ENCODE measurements at places on chromosomes 5 and 9.

GRCh38 chr5:23027331-23027730 is 174.2 kb upstream of the CDH12 start:
- no peak for DNase-seq

- no peak for DNase-seq
These were observed 997 bp upstream of the CHD1 start for GRCh38 chr5:98929710-98930298.

GRCh38 chr5:95631255-95631958 is 11.5 kb downstream of the GPR150 start:
- no peak for DNase-seq

DNA sequence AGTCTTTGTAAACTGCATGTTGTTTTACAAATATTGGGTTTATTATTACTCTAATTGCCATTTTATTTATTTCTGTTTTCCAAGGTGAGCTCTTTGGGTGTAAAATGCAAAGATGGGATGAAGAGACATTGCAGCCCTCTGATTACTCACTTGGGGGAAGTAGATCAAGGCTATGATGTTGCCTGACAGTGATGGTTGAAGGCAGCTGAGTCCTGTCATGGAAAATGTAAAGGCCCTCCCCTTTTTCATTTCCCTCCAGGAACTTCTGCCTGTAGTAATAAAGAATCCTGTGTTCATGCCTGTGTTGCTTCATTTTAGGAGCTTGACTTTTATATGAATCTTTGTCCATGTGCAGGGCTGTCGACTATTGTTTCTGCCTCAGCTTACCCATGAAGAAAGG is 605.4 kb upstream of the CLINT1 start:
- no peak for DNase-seq

DNA sequence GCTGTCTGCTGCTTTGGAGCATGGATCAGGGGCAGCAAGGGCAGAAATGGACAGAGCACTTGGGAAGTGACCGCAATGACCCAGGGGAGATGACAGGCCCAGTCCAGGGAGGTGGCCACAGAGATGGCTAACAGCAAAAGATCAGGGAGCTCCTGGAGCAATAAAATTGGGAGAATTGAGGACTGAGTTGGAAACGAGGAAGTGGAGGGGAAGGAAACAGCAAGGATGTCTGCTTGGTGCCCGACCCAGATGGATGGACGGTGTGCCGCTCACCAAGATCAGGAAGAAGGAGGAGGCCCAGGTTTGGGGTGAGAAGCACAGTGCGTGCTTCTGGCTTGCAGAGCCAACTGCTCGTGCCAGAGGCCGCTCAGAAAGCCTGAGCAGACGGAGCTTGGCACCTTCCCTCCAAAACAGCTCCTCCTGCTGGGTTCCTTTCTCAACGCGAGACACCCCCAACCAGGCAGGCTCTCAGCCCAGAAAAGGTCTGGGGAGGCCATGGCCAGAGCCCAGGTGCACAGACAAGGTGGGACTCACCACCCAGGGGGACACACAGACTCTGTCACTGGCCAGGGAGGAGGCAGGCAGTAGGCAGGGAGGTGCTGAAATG is 1.7 kb upstream of the SLC34A1 start:
- DNase-seq, result no peak

- no peak for DNase-seq
These were observed 207.6 kb upstream of the CDKN2B start for GRCh38 chr9:22216730-22217172.

GRCh38 chr9:133999851-134000265 is 7.7 kb upstream of the VAV2 start:
- no peak for DNase-seq

DNA sequence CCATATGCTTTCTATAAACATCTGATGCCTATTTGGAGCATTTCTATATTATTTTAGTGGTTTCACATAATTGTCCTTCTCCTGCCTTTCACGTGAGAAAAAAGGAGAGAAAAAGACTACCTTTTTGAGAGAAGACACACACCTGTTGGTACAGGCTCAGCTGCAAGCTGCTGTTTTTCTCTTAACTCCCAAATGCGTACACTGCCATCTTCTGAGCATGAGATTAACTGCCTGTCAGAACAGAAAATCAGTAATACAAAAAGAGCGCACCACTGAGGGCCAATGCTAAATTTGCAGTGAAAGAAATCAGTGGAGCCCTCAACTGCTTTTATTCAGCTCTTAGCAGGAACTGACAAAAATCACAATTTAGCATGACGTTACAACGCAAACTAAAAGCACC is 54.9 kb downstream of the WDR41 start:
- DNase-seq, result no peak

DNA sequence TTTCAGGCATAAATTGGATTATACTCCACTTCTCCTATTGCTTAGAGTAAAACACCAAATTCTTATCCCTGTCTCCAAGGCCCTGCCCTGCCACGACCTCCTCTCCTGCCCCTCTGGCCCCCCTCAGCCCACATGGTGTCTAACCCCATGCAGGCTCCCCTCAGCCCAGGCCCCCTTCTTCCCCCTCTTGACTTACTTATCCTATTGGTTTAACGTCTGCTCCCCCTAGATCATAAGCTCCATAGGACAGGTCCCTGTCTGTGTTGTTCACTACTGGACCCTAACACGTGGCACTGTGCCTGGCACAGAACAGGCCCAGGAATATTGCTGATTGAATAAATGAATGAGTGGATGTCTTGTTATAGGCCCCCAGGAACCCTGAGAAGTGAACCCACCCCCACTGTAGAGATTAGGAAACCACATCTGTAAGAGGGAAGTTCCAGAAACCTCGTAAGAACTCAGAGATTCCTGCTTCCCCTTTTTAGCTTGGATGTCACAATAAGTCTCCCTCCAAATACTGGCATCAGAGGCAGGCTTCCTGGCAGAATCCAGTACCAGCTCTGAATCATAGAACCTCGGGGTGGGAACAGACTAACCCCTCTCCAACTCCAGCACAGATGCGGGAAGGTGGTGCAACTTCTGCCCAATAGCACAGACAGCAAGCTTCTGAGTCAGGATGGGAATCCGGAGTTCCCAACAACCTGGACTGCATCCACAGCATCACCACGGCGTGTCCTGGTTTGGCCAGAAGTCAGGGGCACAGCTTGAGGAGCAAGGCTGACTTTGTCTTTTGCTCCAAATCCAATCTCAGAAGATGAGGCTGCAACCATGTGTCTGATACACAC is 31.5 kb downstream of the HRH2 start:
- DNase-seq, result no peak

- DNase-seq, result no peak
These were observed 53.6 kb downstream of the ASS1 start for GRCh38 chr9:130498298-130498917.

DNA sequence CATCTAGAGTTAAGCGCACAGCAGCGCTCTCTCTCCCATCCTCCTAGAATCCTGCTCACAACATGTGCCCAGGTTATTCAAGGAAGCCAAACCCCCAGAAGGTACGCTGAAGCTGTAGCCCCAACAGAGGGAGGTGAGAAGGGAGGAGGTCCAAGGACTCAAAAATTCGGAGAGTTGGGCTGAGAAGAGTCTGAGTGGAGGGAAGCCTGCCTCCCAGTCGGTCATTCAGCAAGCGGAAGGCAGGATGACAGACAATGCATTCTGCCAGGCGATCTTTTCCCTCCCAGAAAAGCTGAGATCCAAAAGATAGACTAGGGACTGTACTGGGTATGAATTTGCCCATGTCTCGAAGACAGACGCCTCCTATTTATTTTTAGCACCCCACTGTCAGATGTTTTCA is 189.2 kb downstream of the FRMD3 start:
- DNase-seq, result no peak

DNA sequence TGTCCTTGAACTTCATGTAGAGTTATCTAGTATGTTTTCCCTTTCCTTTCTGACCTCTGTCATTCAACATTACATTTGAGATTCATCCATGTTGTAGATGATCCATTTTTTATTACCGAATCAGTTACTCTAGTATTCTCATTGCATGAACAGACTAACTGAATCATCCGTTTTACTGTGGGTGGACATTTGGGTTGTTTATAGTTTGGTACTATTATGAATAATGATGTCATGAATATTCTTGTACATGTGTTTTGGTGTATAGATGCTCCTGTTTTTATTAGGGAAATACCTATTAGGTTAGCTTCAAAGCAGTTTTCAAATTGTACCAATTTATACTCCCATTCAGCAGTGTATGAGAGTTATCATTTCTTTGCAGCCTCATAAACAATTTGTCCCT is 94.3 kb upstream of the NIPAL4 start:
- no peak for DNase-seq

DNA sequence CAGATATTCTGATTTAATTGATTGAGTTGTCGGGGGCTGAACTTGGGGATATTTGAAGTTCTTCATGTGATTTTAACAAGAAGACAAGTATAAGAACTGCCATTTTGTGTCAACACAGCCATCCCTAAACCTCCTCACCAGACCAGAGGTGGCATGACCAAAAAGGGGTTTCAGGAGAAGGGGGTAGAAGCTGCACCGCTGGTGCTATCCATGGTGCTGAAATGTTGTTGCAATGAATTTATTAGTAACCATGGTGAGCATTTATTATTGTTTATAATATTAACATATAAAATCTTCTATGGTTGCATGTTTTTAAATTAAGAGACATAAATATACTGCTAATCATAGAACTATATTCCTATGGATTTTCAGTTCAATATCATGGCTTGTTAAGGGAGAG is 72.3 kb downstream of the GNA14 start:
- no peak for DNase-seq

- no peak for DNase-seq
These were observed 15.0 kb downstream of the TBC1D2 start for GRCh38 chr9:98240475-98240874.

DNA sequence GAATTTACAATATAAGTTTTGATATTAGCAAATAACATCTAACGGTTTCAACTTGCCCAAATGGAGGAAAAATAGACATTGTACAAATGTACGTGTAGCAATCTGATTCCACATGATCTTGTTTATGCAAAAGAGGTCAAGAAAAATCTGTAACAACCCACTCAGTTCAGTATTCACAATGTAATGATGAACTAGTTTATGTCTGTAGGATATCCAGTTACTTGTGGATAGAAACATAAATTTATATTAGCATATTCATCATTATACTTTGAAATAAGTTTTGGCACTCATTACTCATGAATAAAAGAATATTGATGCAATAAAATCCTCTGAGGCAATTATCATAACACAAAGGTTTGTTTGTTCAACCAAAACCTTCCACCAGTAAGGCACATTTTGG is 28.1 kb downstream of the PLK2 start:
- DNase-seq, result no peak
